ENCODE measurements at places on chromosomes 3 and 15. TPM values are rescaled to one million over a fixed set of nuclear protein-coding genes. Genes with fewer than 3 reads are reported as not detected.
A peak's percentile ranks its signal among the peaks of the same experiment; 100 is the strongest.

TTLL13 gene
- not detected for total RNA-seq

ZKSCAN7 gene
- total RNA-seq: 0.72 TPM

CFAP91 gene
- 1.3 TPM for total RNA-seq

PTX3 gene
- total RNA-seq: 8.0 TPM

DNA sequence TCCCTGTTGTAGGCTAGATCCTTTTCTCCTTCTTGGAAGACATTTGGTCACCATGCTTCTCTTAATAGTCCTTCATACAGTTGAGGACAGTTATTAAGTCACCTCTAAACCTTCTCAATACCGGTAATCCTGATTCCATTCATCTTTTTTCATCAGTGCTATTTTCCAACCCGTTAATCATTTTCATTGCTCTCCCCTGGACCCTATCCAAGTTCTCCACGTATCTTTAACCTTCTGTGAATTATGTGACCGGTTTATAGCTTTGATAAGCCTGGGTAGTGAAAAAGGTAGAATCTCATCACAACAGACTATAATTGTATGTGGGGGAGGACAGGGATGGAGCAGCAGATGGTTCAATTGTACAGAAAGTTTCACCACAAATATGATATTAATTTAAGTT is 168.5 kb downstream of the MECOM start:
- DNase-seq: no peak

GRCh38 chr15:50247819-50248655 is 17.5 kb downstream of the HDC start:
- DNase-seq: peak; percentile 27

DNA sequence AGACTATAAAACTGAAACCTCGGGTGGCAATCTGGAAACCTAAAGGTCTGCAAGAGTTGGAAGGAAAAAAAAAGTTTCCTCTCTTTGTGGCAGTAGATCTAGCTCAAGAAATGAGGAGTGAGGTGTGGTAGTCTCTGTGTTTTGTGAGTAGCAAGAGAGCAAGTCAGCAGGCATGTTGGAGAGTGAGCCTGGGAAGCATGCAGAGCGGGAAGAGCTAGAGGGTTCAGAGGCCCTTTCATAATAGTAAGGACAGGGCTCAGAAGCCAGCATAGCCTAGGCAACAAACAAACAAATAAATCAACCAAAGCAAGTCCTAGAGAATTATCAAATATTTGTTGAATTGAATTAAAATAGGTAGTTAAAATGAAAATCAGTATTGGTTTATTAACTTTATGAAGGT is 189.7 kb upstream of the CBLB start:
- no peak for DNase-seq

- no peak for DNase-seq
These were observed 22.4 kb downstream of the FNDC3B start for GRCh38 chr3:172061724-172062184.

DNA sequence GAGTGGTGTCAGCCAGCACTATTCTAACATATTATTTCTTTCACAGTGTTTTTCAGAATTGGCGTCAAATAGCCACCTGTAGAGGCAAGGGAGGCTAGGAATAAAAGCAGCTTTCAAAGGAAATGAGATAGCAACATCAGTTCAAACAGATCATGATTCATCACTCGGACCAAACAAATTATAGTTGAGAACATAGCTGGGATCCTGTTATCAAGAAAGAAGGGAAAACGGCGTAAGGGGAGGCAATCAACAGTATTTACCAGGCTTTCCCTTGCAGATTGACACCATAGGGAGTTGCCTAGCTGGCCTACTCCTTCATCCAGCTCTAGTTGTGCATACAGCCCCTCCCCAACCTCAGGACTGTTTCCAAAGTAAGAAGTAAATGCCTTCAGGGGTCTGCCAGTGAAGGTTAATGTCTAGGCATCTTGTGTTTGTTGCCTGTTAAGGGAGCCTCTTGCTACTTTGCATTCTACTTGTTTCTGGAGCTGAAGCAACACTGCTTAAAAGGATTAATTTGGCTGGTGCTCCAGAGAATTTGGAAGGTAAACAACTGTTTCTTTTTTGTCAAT is 286.5 kb downstream of the NSUN3 start:
- no peak for DNase-seq

GRCh38 chr3:171072432-171072831 is 45.9 kb upstream of the SLC2A2 start:
- DNase-seq: no peak

DNA sequence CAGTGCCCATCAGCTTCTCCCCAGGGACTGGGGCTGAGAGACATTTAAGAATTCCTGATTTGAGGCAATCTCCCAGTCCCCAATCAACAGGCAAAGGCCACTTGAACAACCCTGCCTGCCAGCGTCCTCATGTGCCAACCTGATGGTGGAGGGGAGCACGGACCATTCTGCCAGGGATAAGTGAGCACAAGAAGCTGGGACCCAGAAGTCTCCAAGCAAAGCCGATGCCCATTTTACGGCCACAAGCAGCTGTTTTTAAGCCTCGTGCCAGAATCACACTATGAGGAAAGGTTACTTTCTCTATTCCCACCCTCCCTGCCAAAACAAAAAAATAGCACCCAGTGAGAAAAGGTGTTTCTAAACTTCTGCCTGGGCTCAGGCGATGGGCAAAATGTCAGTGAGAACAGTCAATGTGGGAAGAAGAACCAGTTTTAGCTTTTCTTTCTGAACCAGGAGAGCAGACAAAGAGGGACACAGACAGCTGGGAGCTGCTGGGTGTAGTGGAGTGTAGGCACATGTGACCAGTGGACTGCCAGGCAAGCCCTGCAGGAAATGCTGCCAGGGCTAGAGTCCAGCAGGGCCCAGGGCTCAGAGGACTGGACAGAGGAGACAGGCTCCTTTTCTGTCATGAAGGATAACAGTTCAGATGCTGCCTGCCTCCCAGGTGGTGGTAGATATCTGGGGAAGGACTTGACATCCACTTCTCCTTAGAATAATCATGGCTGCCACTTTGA is 57.7 kb downstream of the ATP2B2 start:
- DNase-seq: no peak

- DNase-seq: no peak
These were observed 12.0 kb downstream of the CMTM7 start for GRCh38 chr3:32403663-32404062.

All from lower leg skin (tissue), 4 donors.